Thymus (tissue), 14 donors: ENCODE measurements at places on chromosomes 1 and 21. TPM values are rescaled to one million over a fixed set of nuclear protein-coding genes. Genes with fewer than 3 reads are reported as not detected.

CYYR1 gene
- 19.1 TPM for polyA plus RNA-seq

EDN2 gene
- 1.0 TPM for polyA plus RNA-seq

SPRR1B gene
- polyA plus RNA-seq: 132 TPM

OR2T11 gene
- polyA plus RNA-seq: not detected

DNA sequence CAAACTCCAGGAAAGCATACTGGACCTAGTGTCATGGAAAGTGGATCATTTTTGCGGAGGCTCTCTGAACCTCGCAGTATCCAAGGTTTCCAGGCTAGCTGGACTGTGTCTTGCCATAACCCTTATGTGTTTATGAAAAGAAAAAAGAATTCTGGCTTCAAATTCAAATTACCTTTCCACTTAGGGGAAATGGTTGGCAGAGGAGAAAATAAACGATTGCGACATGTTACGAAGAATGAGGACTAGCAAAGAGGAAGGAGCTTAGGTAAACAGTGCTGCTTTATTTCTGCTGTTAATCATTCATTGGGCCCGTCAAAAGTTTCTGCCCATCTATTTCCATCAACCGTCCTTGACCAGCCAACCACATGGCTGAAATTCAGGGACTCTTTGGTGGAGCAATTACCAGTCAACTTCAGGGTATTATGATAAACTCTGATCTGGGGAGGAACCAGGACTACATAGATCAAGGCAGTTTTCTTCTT is at the start of gene C4BPA:
Gene C4BPA (plus strand): TSS at position 342 of the 482 bp plus-strand sequence. CDS start 8,793 bp downstream, outside the sequence.
- no peak for DNase-seq

DNA sequence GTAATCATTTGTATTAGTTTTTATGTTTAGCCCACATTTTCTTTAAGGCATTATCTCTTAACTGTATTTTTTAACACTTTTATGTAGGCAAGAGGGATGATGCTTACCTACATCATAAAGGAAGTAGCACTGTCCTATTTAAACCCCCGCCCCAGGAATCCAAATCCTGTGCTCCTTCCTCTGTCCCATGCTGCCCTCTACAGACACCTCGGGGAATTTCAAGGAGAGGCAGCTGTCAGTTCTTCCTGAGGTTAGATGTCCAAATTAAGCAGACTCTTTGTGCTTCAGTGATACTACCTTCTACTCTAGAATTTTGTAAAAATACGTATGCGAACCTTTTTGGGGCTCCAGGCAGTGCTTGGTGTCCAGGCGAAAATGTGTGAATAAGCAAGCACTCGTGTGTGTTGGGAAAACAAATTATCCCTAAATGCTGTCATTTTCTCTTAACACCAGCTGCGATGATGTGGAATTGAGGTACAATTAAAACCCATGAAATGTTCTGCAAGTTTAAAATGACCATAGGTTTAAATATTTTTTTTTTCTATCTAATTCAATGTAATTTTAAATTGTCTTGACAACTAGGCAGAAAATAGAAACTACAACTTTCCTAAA is 19.2 kb downstream of the CRCT1 start:
- DNase-seq: no peak
